ENCODE measurements at places on chromosomes 4 and X.

GRCh38 chrX:72114306-72114705 is 17.4 kb downstream of the RTL5 start:
- DNase-seq = no peak

DNA sequence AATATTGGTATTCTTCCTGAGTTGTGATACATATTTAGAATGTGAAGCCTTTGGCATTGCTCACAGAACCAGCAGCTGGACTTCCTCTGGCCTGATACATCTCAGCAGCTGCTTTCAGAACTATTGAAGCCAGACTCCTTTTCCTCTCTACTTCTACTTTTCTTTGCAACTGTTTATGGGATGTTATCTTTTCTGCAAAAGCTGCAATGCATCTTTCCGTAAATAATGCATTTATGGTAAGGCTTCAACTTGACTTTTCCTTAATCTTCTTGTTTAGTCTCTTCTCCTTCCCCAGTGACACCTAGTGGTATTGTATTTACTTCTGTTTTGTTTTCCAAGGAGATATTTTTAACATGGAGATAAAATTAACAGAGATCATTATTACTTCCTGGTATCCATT is 1548.7 kb downstream of the PCDH7 start:
- DNase-seq = no peak

DNA sequence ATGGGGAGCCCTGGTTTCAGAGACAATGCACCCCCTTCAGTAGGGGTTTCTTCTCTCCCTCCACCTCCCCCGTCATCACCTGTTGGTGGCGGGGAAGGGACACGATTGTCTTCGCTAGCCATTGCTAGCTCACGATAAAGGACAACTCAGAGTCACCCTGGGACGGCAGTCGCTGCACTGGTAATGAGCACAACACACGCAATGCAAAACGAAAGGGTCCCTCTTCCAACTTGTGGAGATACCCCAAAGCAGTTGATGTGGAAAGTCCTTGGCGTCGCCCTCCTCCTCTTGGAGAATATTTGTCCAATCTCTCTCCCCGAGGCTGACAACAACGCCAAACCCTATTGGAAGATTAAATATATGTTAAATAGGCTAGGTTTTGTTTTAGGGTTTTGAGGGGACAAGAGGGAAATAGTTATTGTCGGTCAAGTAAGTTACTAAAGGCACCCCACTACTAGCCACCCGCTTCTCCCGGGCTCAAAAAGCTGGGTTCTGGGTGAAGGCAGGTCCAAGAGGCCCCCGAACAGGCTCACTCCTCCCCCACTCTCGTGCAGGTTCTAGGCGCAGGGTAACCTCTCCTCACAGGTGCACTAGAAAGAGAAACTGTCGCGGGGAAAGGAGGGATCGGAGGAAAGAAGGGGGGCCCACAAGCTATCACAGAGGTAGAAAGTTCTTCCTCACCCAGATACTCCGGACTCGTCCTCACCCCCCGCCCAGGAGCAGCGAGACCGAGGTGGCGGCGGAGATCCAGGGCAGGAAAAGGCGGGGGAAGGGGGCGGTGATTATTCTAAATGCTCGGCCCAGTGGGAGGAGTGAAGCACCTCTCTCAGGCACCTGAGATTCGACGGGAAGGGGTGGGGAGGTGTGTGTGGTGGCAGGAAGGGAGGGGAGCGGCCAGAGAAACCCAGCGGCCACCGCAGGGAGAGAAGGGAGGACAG is at the start of gene LRBA:
Gene LRBA, minus strand, starts transcription at position 764 of the 938 bp plus-strand sequence. Its CDS starts 642 bp downstream, at position 122.
- peak; percentile 60 for DNase-seq

GRCh38 chrX:4263030-4263803 is 549.8 kb upstream of the PRKX start:
- no peak for DNase-seq

DNA sequence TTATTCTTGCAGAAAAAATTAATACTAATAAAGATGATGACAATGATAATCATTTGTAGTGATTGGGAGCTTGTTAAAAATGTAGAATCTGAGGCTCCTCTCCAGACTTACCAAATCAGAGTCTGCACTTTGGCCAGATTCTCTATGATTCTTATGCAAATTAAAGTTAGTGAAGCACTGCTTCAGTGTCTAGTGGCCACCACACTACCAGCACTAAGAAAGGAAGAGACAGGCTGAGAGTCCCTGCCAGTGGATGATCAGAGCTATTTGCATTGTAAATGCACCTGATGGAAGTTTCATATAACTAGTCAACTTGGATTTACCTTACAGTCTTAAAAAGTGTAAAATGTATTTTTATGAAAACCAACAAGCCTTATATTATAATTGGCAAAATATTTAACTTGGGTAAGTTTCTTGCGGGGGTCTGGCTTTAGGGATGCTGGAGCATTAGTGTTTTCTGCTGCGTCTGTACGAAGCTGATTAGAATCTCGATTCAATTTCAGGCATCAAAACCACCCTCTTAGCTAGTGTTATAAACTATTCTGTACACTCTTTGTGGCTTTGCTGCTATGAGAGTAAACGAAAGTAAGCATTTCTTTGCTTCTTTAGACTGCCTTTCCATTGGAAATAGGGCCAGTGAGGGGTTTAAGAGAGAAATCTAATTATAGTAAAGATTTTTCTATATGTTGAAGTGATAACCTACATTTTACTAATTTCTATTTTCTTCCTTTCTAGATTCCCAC is 114.1 kb downstream of the TLL1 start:
- no peak for DNase-seq

GRCh38 chr4:88478247-88478646 is 21.3 kb downstream of the HERC5 start:
- DNase-seq = no peak
